Stimulated activated CD8-positive, alpha-beta memory T cell treated with anti-CD3 and anti-CD28 coated beads, Interleukin-4, amount 100 ng/mL, for 24 hours (primary cell): ENCODE measurements at places on chromosomes 12 and 14.

DNA sequence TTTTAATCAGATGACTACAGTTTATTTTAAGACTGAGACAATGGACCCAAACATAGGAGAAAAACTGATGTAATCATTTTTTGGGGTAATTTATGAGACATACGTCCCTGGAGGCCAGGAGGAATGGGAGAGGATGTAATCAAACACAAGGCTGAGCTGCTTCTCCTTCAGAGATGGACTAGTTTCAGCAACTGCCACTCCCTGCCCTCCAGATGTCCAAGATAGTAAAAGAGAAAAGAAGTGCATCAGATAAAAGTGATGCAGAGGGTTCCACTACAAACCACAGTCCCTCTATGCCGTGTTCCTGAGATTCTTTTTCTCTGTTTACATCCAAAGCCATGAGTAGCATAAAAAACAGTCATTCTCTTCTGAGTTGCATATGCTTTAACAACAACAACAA, 101.1 kb downstream of the DACT1 start:
- no peak for DNase-seq

DNA sequence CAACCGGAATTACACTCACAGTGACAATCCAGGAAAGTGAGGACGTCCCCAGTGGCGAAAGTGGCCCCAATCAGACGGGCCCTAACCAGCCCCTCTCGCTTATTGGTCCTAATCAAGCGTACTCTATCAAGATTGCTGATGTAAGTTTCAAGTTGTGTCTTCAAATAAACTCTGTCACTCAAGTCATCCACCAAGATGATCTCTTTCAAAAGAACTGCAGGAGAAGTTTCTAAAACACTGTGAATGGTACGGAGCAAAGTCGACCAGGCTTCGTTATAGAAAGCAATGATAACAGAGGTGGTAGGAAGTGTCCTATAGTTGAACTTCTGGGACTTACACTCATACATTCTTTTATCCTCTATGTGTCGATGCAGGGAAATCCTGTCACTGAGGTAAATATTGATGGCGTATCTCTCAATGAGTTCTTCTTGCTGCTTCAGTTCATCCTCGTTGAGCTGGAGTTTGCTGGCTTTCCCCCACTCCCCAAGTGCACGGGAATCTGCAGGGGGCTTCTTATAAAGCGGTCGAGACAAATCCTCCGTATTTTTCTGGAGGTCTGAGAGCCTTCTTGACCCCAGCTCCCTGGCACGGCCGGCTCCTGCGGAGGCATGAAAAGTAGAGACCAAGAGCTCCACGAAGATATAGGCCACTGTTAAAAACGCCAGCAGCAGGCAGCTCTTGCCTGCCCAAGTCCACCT, 604 bp downstream of the GALNT4 start:
- DNase-seq, result no peak

DNA sequence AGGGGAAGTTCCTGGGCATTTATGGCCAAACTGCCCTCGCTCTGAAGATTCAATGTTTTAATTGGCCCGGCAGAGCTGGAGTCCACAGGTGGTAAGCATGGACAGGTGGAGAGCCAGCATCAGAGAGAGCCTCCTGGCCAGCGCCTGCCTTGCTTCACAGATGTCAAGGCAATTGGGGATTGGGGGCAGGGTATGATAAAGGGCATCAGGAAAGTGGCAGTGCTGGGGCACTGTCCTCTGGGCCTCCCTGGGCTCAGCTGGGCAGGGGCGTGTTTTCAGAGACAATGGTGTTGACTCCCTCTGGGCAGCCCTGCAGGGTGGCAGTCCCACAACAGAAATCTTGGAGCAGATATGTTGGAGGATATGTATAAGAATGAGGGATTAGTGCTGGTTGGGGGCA, 237.3 kb downstream of the CACNA1C start:
- no peak for DNase-seq

- DNase-seq, result no peak
Observed at GRCh38 chr14:61374284-61374683, 52.9 kb downstream of the PRKCH start.

GRCh38 chr14:57418999-57419398, 28.6 kb downstream of the NAA30 start:
- no peak for DNase-seq

- DNase-seq, result no peak
Observed at GRCh38 chr14:105844810-105845724, 318.7 kb downstream of the TMEM121 start.

DNA sequence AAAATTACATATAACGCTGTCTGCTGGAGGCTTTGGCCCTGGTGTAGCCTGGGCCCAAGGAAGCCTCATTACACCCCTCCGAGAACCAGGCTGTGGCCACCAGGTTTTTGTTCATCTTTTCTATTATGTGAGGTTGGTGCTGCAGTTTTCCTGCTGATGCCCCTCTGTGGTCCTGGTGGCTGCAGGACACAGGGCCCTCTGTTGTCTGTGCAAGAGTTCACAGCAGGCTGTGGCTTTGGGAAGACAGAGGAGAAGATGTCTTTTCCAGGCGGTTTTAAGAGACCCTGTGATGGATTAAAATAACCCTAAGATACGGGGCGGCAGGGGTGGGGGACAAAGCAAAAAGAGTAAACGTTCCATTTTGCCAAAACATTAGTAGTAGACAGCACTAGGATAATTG, 121.5 kb downstream of the ADGRD1 start:
- DNase-seq, result no peak

DNA sequence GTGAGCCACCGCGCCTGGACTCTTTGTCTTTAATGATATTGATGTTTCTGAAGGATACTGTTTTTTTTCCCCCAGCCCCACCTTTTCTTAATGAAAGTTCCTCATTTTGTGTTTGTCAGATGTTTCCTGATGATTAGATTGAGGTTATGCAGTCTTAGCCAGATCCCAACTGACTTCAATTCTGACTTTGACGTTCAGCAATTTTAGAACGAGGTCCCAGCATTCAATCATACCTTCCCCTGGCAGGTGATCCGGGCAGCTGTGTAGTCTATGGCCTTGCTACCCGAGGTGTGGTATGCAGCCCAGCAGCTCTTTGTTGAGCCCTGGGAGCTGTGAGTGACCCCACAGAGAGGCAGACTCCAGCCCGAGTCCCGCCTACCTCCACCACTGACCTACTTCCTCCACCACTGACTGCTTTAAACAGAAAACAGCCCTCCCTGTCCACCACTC, 82.7 kb downstream of the LGMN start:
- DNase-seq, result no peak

DNA sequence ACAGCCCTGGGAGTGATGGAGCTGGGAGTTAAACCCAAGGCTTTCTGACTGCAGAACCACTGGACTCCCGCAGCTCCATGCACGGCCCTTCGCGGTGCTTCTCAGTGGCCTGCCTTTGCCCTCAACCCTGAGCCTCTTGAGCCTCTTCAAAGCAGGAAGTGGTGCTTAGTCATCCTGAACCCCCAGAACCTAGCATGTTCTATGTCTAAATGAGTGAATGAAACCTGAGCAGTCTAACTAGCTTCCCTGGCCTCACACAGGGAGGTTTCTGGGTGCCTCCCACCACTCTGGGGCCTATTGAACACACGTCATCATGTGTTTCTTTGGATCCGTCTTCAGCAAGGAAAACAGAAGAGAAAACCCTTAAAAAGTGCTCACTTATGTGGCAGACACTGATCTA, 117.9 kb upstream of the SFSWAP start:
- DNase-seq, result no peak

DNA sequence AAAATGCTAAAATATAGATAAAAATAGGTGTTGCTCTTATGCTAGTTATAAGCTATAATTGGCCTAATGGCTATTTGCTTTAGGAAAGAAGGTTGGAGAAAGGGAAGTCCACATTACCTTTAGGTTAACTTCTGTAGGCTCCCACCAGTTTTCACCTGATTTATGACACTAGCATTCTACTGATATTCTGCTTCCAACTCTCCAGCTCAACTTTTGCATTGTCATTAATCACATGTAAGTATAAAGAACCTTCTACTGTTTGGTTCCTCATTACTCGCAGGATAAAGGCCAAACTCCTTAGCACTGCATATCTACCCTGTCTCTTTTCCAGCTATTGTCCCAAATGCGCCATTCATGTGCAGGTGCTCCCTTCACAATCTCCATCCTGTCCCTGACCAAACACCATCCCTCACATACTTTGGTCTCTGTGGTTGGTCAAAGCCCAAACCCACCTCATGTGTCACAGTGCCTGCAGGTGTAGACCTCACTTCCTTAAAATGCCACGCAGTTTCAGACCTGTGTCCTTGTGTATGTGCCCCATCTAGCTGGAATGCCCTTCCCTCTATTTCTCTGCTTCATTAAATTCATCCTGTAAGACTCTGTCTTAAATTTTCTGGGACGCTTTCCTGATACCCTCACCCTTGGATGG, 3.3 kb downstream of the DDHD1 start:
- DNase-seq, result no peak

GRCh38 chr14:36683083-36683724, 21.5 kb downstream of the PAX9 start:
- no peak for DNase-seq

DNA sequence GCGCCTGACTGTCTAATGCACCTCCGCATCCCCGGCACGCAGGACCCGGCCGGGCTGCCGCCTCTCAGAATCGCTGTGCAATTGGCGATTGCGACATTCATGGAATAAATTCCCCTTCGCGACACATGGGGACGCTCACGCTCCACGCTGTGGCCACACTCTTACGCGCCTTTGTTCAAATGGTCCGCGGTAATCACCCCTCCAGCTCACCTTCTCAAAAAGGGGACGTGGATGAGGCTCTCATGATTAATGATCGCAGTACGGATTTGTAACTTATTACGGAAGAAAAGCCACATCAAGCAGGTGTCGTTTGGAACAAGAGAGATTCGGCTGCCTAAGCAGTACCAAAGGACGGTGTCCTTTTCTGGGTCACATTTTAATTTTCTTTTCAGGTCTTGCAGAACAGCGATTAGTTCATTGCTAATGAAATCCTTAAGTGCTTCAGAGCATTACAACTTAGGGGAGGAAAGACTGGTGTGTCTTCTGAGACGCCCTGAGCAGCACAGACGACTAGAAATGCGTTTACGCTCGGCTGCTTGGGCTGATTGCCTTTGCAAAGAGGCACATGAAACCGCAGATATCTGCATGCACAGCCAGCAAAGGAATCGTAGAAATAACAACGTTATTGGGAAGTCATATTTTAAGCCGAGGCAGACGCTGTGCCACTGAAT, 37.3 kb upstream of the ADGRD1 start:
- DNase-seq, result no peak

DNA sequence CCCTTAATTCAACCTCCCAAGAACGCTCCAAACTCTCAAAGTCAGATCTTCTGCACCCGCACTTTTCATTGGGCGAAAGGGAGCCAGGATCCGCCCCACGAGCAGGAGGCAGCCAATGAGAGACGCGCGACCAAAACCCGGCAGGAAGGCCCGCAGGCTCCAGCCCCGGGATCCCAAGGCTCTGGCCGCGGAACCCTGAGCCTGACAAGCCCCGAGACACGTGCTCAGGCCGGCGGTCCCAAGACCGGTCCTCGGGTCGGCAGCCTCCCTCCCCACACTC, 438 bp downstream of the DDX54 start:
- peak; percentile 80 for DNase-seq
